Naive thymus-derived CD8-positive, alpha-beta T cell (primary cell): ENCODE measurements at places on chromosomes 13 and 19. TPM values are rescaled to one million over a fixed set of nuclear protein-coding genes. Genes with fewer than 3 reads are reported as not detected.
A peak's percentile ranks its signal among the peaks of the same experiment; 100 is the strongest.

- no peaks in the 10 kb centered on the region for H3K4me1 ChIP-seq
- no peak for DNase-seq
- no peak overlapping the region for H3K4me3 ChIP-seq
- peaks cover 6% of the 10 kb centered on the region for H3K36me3 ChIP-seq
Observed at GRCh38 chr13:95367309-95367843, 66.1 kb upstream of the ABCC4 start.

GRCh38 chr19:3404324-3405260 lies 38.2 kb downstream of the NFIC start:
- no peak overlapping the region for H3K4me3 ChIP-seq
- H3K27me3 ChIP-seq: no peaks in the 10 kb centered on the region
- H3K4me1 ChIP-seq: peaks cover 5% of the 10 kb centered on the region

DNA sequence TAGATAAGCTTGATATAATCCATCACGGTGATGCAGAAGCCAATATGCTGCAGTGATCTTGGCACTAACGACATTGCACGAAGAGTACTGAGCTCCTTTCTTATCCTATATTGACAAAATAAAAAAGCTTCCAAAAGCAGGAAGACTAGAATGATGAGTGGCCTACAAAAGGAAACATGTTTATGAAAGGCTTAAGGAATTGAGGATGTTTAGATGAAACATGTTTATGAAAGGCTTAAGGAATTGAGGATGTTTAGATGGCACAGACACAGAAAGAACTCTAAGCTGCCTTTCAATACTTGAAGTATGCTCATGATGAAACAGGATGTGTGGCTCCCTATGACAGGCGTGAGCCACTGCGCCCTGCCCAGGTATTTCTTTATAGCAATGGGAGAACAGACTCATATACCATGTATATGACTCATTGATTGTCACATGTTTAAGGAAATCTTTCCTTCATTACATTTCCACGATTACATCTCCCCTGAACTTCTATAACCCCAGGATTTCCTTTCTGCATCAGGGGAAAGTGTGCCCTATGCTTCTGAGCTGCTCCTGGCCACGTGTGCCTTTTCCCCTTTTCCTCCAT lies 690.8 kb upstream of the ARGLU1 start:
- DNase-seq: no peak
- no peaks in the 10 kb centered on the region for H3K27me3 ChIP-seq
- H3K4me3 ChIP-seq: no peak overlapping the region

Gene GNG7
- polyA plus RNA-seq: 2.5 TPM

DNA sequence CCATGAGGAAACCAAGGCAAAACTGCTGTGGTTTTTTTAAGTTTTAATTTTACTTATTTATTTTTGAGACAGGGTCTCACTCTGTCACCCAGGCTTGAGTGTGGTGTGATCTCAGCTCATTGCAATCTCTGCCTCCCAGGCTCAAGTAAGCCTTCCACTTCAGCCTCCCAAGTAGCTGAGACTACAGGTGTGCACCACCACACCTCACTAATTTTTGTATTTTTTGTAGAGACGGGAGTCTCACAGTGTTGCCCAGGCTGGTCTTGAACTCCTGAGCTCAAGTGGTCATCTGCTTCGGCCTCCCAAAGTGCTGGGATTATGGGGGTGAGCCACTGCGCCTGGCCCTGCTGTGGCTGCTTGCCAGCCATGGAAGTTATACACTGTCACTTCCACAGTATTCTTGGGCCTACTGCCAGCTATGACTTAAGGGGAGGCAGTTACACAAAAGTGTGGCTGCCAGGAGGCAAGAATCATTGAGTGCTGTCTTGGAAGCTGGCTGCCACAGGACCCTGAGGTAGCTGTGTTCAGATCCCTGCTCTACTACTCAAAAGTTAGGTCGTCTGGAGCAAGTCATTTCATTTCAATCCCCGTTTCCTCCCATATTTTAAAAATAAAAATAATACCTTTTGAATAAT lies 12.7 kb downstream of the FARP1 start:
- H3K36me3 ChIP-seq: no peaks in the 10 kb centered on the region
- H3K27me3 ChIP-seq: peaks cover 30% of the 10 kb centered on the region
- no peak overlapping the region for H3K4me3 ChIP-seq
- DNase-seq: no peak

- no peak for DNase-seq
- H3K36me3 ChIP-seq: no peaks in the 10 kb centered on the region
- H3K4me3 ChIP-seq: no peak overlapping the region
- H3K27me3 ChIP-seq: no peaks in the 10 kb centered on the region
- H3K27ac ChIP-seq: no peak overlapping the region
Observed at GRCh38 chr13:42485272-42485671, 88.7 kb upstream of the TNFSF11 start.

Gene CASP14
- not detected for polyA plus RNA-seq

DNA sequence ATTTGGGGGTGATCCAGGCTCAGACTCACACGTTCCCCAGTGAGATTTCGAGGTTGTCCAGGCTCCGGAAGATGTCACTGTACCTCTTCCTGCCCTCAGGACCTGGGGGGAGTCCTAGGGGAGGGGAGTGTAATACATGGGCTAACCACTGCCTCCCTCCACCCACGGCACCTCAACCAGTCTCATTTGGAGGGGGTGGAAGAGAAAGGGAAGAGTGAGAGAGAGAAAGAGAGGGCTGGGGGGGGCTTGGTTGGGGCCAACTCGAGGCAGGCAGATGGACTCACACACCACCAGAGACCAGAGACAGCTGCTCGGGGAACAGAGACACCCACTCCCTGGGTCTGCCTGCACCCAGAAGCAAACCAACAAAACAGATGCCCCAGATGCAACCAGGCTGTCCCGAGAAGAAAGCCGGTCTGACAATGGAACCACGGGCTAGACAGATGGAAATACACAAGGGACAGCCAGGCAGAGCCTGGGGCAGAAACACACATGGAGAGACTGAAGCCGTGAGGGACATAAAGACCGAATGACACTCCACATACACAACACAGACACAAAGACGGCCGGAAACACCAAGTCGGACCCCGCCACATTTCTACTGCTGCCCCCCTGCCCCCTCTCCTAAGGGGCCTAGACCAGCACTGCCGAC lies 825 bp downstream of the GMIP start:
- peak overlapping the region; percentile 98 for H3K27ac ChIP-seq
- peaks cover 27% of the 10 kb centered on the region for H3K4me1 ChIP-seq
- H3K36me3 ChIP-seq: peaks cover 58% of the 10 kb centered on the region
- peak overlapping the region; percentile 97 for H3K4me3 ChIP-seq
- DNase-seq: peak; percentile 42

Gene CGB2
- polyA plus RNA-seq: not detected

GRCh38 chr13:77522444-77522843 lies 13.1 kb upstream of the SCEL start:
- no peaks in the 10 kb centered on the region for H3K36me3 ChIP-seq
- H3K4me3 ChIP-seq: no peak overlapping the region
- H3K27me3 ChIP-seq: peaks cover 4% of the 10 kb centered on the region
- no peak overlapping the region for H3K27ac ChIP-seq

Gene GRIN3B
- polyA plus RNA-seq: not detected

- no peak overlapping the region for H3K4me3 ChIP-seq
- H3K36me3 ChIP-seq: no peaks in the 10 kb centered on the region
- DNase-seq: no peak
- no peaks in the 10 kb centered on the region for H3K4me1 ChIP-seq
- H3K27me3 ChIP-seq: no peaks in the 10 kb centered on the region
- H3K27ac ChIP-seq: no peak overlapping the region
Observed at GRCh38 chr13:46063292-46063691, 10.7 kb upstream of the ZC3H13 start.

DNA sequence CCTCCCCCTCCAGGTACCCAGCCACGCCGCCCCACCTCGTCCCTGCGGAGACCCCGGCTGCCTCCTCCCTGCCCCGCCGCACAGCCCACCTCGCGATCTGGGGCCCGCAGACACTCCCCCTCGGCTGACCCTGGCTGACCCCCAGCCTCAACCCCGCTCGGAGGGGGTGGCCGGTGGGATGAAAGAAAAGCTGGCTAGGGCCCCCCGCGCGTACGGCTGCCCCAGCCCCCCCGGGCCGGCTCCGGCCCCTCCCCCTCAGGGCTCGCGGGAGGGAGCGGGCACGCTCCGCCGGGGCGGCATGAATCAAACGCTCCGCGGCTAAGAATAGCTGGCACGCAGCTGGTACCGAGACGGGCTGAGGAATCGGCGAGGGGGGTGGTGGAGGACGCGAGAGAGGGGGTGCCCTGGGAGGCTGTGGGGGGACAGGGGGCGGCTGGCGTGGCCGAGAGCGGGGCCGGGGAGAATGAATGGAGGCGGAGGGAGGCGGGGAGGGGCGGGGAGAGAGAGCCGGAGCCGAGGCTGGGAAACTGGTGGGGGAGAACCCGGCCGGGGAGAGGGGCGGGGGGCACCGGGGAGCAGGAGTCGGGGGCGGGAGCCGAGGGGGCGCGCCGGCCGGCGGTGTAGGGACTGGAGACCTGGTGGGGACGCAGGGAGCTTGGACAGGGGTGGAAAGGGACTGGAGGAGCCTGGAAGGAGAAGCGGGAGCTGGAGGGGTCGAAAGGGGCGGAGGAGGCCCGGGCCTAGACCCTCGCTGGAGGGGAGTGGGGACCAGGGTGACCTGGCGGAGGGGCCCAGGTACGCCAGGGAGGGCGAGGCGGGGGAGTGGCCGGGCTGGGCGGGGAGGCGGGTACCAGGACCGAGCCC lies 1.1 kb downstream of the SHANK1 start:
- H3K4me1 ChIP-seq: peaks cover 65% of the 10 kb centered on the region
- no peak overlapping the region for H3K27ac ChIP-seq

DNA sequence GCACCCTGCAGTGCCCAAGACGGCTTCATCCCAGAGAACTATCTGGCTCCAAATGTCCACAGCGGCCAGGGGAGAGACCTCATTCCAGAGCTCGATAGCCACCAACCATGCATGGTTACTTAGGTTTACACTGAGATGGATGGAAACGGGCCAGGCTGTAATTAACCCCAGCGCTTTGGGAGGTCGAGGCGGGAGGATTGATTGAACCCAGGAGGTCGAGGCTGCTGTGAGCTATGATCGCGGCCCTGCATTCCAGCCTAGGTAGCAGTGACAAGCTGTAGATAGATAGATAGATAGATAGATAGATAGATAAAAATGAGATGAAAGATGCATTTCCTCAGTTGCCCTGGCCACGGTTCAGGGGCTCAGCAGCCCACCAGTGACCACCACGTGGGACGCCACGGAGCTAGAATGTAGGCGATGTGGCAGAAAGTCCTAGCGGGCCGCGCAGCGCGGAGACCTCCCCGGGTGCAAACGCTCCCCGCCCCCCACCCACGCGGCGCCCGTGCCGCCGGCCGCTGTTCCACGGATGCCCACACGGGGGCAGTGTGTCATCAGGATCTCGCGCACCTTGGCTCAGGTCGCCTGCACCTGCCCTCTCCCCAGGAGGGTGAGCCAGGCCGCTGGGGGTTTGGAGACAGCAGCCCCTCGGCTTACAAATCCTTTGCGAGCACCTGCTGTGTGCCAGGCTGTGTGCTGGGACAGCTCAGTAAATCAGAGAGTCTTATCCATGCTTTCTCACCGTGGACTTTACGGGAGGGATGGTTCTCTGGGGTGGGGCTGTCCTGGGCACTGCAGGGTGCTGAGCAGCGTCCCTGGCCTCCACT lies 13.5 kb upstream of the TLE5 start:
- peak; percentile 84 for DNase-seq
- no peak overlapping the region for H3K27ac ChIP-seq
- peak overlapping the region; percentile 10 for H3K4me3 ChIP-seq
- no peaks in the 10 kb centered on the region for H3K27me3 ChIP-seq
- H3K4me1 ChIP-seq: peaks cover 3% of the 10 kb centered on the region

GRCh38 chr13:91510058-91510457 lies 111.6 kb downstream of the GPC5 start:
- no peak overlapping the region for H3K4me3 ChIP-seq
- H3K27ac ChIP-seq: no peak overlapping the region
- H3K27me3 ChIP-seq: no peaks in the 10 kb centered on the region
- no peaks in the 10 kb centered on the region for H3K4me1 ChIP-seq

Gene FOXA3
- polyA plus RNA-seq: not detected
